PC-9 (cell line): ENCODE measurements at places on chromosomes 5 and 9. TPM values are rescaled to one million over a fixed set of nuclear protein-coding genes. Genes with fewer than 3 reads are reported as not detected.

DNA sequence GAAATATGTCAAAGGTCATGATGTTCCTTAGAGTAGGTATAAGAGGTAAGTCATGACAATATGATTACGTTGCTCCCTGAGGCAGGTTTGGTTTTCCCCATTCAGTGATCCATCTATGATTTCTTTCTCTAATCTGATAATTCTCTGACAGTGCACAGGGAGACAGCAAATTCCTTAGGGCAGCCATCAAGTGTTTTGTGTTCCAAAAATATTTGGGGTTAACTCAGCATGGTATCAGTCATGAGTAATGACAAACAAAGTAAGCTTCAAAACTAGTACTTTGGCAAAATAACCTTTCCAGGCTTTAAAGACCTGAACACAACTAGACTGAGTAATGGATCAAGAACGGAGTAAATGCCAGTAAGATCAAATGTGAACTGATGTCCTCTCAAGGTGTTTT, 55.3 kb upstream of the SPATA31E1 start:
- peaks cover 18% of the 10 kb centered on the region for H3K4me1 ChIP-seq
- peak overlapping the region; percentile 20; the same call in 1 of the 2 replicates for H3K27ac ChIP-seq
- no peaks in the 10 kb centered on the region for H3K36me3 ChIP-seq
- no peaks in the 10 kb centered on the region for H3K27me3 ChIP-seq
- no peak for DNase-seq
- no peak overlapping the region for H3K4me3 ChIP-seq

Gene NUTM2F
- 0.15 TPM in 1 of 2 replicates, not detected in the other for total RNA-seq

Gene TAS2R1
- total RNA-seq = not detected in 2 replicates

Gene CORO2A
- total RNA-seq = 19.5 and 19.8 TPM in 2 replicates

Gene LCN12
- total RNA-seq = 9.3 and 14.2 TPM in 2 replicates

GRCh38 chr9:112439171-112439570, 47.5 kb upstream of the KIAA1958 start:
- H3K36me3 ChIP-seq = no peaks in the 10 kb centered on the region; the same call in 1 of the 2 replicates
- no peaks in the 10 kb centered on the region for H3K4me1 ChIP-seq
- H3K27me3 ChIP-seq = no peaks in the 10 kb centered on the region
- no peak for DNase-seq

DNA sequence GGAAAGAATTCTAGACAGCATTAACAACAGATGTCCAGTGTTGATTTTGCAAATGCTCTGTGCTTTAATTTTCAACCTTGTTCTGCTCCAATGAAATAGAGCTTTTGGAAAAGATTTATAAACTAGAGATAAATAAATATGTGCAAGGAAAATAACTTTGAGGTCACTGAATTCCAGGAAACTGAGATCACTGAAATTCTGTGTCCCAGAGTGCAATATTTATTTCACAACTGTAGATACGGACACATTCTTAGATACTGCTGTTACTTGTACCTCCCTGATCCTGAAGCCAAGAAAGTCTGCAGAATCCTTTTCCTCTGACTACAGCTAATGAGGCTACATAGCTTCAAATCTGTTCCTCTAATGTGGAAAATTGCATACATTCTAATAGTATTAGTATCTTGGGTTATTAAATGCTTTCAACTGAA, 222.9 kb downstream of the DOCK8 start:
- peaks cover 17% of the 10 kb centered on the region for H3K4me1 ChIP-seq
- H3K27me3 ChIP-seq = no peaks in the 10 kb centered on the region
- peak overlapping the region; percentile 29 for H3K27ac ChIP-seq
- no peak overlapping the region for H3K4me3 ChIP-seq

Gene MACIR
- 21.0 and 28.4 TPM in 2 replicates for total RNA-seq

GRCh38 chr5:155250596-155250995, 237.0 kb downstream of the KIF4B start:
- no peak overlapping the region for H3K27ac ChIP-seq
- no peak for DNase-seq
- no peaks in the 10 kb centered on the region for H3K4me1 ChIP-seq
- H3K27me3 ChIP-seq = peaks cover 22% of the 10 kb centered on the region

GRCh38 chr9:133490865-133491655, 12.2 kb upstream of the SLC2A6 start:
- peaks cover 2% of the 10 kb centered on the region for H3K4me1 ChIP-seq
- DNase-seq = no peak
- peaks cover 60% of the 10 kb centered on the region for H3K27me3 ChIP-seq
- no peak overlapping the region for H3K27ac ChIP-seq

DNA sequence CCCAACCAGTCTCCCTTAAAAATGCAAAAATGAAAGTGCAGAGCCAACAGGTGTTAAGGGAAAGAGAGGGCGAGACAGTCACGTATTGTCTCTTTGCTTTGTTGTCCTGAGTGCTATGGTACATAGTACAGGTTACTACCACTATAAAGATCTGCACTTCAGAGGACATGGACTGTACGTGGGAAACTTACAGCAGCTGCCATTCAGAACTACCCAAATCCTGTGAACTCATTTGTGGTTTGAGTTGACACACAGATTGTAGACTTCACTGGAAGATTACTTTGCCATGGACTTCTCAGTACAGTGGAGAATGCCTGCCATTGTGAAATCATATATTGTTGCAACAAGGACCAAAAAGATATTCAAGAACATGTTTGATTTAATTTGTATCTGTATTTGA, 34.8 kb downstream of the FBXO38 start:
- no peak overlapping the region for H3K27ac ChIP-seq
- H3K4me1 ChIP-seq = no peaks in the 10 kb centered on the region
- H3K4me3 ChIP-seq = no peak overlapping the region
- H3K36me3 ChIP-seq = peaks cover 34% of the 10 kb centered on the region; the same call in 1 of the 2 replicates

- no peaks in the 10 kb centered on the region for H3K36me3 ChIP-seq
- H3K4me1 ChIP-seq = peaks cover 3% of the 10 kb centered on the region; the same call in 1 of the 2 replicates
- H3K27me3 ChIP-seq = no peaks in the 10 kb centered on the region
- DNase-seq = no peak
- no peak overlapping the region for H3K4me3 ChIP-seq
- H3K27ac ChIP-seq = no peak overlapping the region
These were observed 161.9 kb downstream of the MUSK start for GRCh38 chr9:110830495-110830894.

Gene ECM2
- total RNA-seq = 1.9 and 3.1 TPM in 2 replicates

Gene ZNF366
- total RNA-seq = 0.17 TPM in 1 of 2 replicates, not detected in the other

Gene C9
- not detected in 2 replicates for total RNA-seq

DNA sequence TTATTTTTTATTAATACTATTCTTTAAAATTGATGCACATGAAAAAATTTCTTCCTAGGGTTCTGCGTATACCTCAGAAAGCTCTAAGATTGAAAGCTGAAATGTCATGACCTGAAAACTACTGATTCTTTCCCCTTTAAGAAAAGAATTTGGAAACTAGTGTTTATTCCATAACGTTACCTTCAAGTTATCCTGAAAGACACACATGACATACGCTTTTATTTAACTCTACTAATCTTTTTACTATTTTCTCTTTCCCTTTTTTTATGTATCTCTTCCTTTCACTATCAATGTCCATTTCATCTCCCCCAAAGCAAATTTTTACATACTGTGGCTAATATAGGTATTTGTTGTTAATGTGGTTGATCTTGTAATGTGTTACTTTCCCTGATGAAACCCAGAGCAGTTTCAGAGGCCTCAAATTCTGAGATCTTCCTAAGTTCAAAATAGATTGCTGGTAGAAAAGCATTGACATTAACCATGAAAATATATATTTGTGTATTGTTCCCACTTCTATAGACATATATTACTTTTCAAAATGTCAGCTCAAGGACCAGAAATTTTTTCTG, 7.4 kb downstream of the NIPBL start:
- no peak overlapping the region for H3K27ac ChIP-seq
- no peak for DNase-seq
- no peaks in the 10 kb centered on the region for H3K27me3 ChIP-seq
- no peaks in the 10 kb centered on the region for H3K36me3 ChIP-seq

DNA sequence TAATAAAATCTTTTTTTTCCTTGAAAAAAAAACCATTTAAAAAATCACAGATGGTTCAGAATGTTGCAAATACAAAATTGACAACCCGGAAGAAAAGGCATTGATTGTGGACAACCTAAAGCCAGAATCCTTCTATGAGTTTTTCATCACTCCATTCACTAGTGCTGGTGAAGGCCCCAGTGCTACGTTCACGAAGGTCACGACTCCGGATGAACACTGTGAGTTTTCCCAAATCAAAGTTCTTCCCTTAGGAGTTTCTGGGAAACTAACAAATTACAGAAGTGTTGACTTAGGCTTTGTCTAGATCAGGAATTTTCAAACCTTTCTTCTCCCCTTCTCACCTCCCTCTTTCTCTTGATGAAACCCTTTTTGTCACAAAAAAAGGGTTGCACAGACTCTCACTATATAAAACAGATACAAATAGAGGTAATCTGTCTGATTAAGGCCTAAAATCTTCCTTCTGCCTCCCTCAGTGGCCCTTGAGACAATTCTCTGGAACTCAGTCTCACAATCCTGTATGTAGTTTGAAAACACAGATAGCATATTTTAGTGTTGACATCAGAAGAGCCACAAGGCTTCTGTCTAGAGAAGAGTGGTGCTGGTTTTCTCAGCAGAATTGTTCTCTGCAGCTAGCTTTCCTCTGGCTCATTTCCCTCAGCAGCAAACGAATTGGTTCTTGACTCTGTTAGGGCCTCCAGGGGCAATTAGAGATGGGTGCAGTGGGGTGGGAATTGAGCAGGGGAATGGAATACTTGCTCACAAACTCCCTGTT, 79.5 kb downstream of the OSMR start:
- H3K4me1 ChIP-seq = no peaks in the 10 kb centered on the region
- no peaks in the 10 kb centered on the region for H3K27me3 ChIP-seq
- no peak overlapping the region for H3K27ac ChIP-seq
- H3K4me3 ChIP-seq = no peak overlapping the region

- no peak overlapping the region for H3K27ac ChIP-seq
- H3K36me3 ChIP-seq = no peaks in the 10 kb centered on the region
- no peak overlapping the region for H3K4me3 ChIP-seq
- H3K27me3 ChIP-seq = no peaks in the 10 kb centered on the region
These were observed 687.1 kb downstream of the TLE1 start for GRCh38 chr9:81002242-81002641.

DNA sequence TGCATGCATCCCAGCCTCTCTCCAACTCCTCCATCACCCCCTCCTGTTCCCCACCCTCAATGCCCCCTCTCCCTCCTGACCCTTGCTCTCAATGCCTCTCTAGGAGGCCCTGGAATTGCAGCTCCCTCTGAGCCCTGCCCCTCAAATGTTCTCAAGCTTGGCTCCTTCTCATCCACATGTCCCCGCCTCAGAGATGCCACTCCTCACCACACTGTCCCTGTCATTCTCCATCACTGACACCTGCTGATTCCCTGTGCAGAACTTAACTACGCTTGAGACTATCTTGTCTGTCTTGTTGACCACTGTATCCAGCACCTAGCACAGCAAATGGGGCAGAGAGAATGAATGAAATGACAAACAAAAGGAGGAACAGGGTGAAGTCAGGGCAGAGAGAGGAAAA, 314.4 kb downstream of the SPOCK1 start:
- H3K27ac ChIP-seq = no peak overlapping the region
- H3K27me3 ChIP-seq = no peaks in the 10 kb centered on the region
- H3K4me1 ChIP-seq = no peaks in the 10 kb centered on the region

DNA sequence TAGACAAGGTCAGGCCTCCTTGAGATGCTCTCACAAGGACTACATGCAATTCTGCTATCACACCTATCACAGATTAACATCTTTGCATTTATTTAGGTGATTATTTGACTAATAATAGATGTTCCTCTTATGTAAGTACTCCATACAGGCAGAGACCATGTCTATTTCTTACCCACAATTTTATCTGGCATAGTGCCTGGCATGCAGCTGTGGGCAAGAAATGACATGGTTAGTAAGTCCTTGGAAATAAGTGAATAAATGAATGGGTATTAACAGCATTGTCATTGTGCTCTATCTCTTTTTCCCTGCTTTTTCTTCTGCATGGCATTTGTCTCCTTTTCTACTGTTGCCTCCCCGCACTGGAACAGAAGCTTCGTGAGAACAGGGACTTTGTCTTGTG, 49.4 kb downstream of the SLC22A5 start:
- H3K27me3 ChIP-seq = no peaks in the 10 kb centered on the region
- H3K4me3 ChIP-seq = no peak overlapping the region
- H3K4me1 ChIP-seq = peaks cover 74% of the 10 kb centered on the region
- no peak for DNase-seq
- no peak overlapping the region for H3K27ac ChIP-seq
- no peaks in the 10 kb centered on the region for H3K36me3 ChIP-seq

GRCh38 chr5:52783226-52783959, 4.3 kb upstream of the ITGA1 start:
- no peaks in the 10 kb centered on the region for H3K27me3 ChIP-seq
- peaks cover 21% of the 10 kb centered on the region for H3K4me1 ChIP-seq
- no peak overlapping the region for H3K27ac ChIP-seq
- DNase-seq = peak; percentile 56

DNA sequence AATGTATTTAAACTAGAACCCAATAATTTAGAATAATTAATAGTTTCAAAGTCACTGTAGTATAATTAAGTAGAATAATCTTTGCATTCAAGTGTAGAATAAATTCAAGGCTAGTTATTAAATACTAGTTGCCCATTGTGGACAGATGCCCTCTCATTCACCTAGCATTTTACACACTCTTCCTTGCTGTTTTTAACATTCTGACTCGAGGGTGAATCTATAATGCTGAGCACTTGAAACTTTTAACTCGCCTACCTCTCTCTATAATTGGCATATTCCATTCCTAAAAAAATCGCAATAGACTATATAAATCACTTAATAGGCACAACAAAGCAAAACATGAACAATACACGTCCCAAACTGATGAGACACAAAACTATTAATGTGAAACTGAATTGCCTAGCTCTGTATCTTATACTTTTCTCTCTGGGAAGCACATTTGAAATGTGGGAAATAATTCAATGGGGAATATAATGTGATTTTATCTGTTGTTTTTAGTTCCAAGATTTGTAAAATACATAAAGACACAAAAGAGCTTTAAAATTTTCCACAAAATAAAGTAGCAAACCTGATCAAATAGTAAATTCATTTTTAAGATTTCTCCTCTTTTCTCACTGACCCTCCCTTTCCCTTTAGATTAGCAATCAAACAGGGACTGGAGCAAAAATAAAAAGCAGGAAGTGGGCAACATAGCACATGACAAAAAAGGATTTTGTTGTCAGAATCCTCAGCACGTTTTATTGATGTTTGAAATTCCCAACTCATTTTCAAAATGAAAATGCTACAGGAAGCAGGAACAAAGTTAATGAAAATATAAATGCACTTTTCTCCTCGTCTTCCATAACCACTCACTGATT, 295.6 kb downstream of the PDE4D start:
- H3K27me3 ChIP-seq = no peaks in the 10 kb centered on the region
- H3K4me3 ChIP-seq = no peak overlapping the region
- H3K4me1 ChIP-seq = peaks cover 12% of the 10 kb centered on the region
- no peak overlapping the region for H3K27ac ChIP-seq

Gene PCDHB13
- not detected in 2 replicates for total RNA-seq

- 0 out of 2 replicates have a peak, but pooled peaks cover 9% of the 10 kb centered on the region for H3K4me1 ChIP-seq
- DNase-seq = no peak
- H3K36me3 ChIP-seq = no peaks in the 10 kb centered on the region
- no peak overlapping the region for H3K4me3 ChIP-seq
- no peak overlapping the region for H3K27ac ChIP-seq
These were observed 20.0 kb downstream of the IRF1 start for GRCh38 chr5:132470596-132470995.
